ENCODE measurements at places on chromosomes 3 and 15.
A peak's percentile ranks its signal among the peaks of the same experiment; 100 is the strongest.

DNA sequence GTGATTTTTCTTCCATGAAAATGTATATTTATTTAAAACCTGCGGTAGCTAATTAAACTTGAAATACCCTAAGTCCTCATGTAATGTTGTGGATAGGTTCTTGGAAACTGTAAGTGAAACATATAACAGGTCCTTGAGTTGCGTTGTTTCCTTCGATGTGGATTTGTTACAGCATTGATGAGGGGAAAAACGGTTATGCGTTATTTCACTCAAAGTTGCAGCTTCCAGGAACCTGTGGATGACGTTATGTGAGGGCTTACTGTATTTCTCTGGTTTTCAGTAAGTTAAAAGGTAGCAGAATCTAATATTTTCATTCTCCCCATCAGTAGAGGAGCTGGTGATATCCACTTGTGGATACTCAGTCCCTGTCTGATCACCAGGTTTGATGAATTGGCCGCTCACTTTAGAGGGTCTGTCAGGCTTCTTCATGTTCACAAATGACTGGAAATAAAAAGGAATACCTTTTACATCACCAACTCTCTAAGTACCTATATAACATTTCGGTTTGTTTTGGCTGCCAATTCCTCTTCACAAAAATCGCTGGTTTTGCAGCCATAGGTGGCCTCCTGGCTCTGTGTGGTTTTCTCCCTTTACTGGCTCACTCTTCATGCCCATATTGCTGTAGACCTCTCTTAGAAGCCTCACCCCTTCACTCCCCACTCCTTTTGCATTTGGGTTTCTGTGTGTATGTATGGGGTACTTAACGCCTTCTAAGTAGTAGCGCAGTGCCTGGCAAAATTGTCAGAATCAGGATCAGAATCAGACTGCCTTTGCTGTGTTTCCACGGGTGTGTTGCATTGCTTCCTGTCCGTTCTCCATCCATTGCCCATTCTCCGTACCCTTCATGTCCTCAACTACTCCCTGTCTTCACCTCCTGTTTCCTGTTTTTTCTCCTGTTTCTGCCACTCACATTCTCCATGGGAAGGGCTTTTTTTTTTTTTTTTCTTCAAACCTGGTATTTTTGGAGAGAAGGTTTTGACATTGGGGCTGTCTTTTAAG, 112.6 kb downstream of the FNDC3B start:
- no peak for DNase-seq

GRCh38 chr3:128112357-128112968, 11.1 kb downstream of the RUVBL1 start:
- DNase-seq: no peak

DNA sequence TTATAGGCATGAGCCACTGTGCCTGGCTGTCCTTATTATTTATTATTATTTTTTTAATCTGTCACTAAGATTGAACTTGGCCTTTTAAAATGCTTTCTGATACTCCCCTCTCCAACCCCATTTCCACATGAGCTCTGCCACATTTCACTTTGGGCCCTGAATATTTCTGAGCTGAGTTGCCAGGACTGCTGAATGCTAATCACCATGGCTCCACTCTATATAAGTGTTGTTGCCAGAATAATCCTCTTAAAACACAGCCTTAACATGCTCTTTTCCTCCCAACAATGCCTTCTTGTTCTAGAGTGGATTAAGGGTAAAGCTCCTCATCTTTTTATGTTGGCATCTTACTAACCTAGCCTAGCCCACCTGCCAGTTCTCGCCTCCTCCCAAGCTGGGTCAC, 124.4 kb downstream of the PDZRN3 start:
- no peak for DNase-seq

DNA sequence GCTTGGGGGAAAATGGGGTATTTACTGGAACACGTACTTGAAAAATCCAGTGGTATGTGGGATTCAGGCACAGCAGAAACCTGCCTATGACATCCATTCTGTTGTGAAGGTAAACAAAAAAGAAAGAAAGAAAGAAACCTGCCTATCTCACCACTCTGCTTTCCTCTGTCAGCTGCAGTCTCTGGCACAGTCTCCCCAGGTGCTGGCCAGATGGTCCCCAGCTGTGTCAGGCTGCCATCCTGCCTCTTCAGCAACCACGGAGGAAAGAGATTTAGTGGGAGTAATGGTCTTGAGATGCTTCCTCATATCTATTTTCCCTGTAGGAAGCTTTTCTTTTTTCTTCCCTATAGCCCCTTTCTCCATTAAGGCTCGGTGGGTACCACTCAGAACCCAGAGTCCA, 2.5 kb upstream of the PXYLP1 start:
- no peak for DNase-seq

GRCh38 chr3:62874711-62875557, at the start of gene CADPS:
Gene CADPS (minus strand): TSS chr3:62875416. CDS start chr3:62875029, 387 bp downstream.
- peak; percentile 52 for DNase-seq

- no peak for DNase-seq
Measured at GRCh38 chr15:77497942-77498361, 77.3 kb downstream of the HMG20A start.

- DNase-seq: no peak
Measured at GRCh38 chr3:124964387-124964786, 29.8 kb upstream of the MUC13 start.

DNA sequence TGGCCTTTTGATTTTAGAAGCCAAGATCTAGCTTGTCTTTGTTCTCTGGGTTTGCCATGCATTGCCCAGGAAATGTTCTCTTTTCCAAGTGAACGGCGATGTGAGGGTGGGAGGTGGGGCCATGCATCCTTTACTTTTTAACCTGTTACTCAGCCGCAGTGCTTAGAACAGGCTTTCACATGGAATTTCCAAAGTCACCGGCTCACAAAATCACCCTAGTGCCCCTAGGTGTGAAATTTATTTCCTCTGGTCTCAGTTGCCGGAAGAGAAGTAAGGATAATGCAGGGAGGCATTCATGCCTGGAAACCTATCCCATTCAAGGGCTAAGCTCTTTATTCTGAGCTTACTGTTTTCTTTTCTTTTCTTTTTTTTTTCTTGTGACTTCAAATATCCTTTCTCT, 93.2 kb downstream of the CACNA2D3 start:
- no peak for DNase-seq

DNA sequence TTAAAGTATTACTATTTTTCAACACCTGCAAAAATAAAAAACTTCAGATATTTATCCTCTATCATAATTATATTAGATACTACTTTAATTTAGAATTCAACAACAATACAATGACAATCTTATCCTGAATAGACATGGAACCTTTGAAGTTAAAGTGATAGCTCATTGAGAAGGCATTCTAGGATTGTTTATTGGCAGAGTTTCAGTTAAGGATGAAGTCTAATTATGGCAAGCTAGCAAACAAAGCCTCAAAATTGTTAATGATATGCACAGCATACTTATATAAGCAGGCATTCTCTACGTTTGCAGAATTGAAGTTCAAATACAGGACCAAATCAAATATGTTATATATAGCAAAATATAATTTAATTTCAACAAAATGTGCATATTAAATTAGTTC, 91.2 kb upstream of the ABI3BP start:
- no peak for DNase-seq

- DNase-seq: no peak
Measured at GRCh38 chr3:36695769-36696137, 68.6 kb downstream of the DCLK3 start.

- DNase-seq: no peak
Measured at GRCh38 chr3:49807431-49808114, 4.5 kb downstream of the INKA1 start.

- DNase-seq: no peak
Measured at GRCh38 chr3:158403013-158403412, 168.0 kb upstream of the MLF1 start.

DNA sequence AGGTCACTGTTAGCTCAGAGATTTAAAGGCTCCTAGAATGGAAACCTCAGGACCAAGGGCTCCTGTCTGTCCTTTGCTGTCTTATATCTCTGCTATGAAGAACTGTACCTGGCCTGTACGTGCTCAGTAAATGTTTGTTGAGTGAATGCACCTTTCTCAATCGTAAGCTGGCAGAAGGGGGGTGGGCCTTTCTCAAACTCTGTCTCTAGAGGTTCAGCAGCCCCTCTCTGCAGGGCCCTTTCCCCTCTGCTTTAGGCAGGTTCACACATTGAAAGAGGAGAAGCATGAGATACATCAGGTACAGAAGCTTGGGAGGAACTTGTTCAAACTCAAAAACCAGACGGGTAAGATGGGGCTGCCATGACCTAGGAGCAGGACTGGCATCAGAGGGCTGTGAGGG, 155.6 kb downstream of the GOLGA6L4 start:
- no peak for DNase-seq

- peak; percentile 77 for DNase-seq
Measured at GRCh38 chr3:27633224-27633545, 88.9 kb downstream of the EOMES start.

DNA sequence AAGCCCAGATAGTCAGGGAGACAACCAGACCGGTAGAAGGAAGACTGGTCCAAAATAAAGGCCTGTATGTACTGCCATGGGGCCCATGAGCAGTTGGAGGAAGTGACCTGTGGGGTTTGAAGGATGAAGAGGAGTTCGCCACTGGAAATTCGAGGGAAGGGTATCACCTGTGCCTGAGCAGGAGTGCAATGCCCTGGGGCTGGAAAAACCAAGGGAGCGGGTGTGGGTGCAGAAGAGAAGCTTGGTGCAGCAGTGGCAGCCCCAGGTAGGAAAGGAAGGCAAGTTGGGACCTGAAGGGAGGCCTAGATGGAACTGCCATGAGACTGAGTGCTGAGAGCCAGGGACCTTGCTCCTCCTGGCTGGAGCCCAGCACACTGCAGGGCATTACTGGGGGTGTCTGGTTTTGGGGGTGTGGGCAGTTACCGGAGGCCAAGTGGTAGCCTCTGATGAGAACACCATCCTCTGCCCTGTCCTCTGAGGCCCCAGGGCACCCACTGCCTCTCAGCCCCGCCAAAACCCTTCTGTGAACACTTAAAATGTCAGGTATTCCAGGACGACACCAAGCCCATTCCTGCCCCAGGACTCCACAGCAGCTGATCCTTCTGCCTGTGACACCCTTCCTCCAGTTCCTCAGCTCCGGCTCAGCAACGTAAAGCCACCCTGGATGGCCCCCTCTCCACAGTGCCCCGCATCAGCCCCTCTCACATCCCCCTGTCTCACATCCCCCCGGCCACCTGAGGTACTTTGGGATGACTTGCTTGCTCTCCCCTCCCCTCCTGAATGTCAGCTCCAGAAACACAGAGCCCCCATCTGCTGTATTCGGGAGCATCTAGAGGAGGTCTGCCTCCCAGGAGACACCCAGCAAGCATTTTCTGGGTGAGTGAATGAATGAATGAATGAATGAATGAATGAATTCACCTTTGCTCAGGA, 42.9 kb downstream of the WNT7A start:
- DNase-seq: no peak

GRCh38 chr3:148381051-148381450, 316.7 kb upstream of the AGTR1 start:
- no peak for DNase-seq

DNA sequence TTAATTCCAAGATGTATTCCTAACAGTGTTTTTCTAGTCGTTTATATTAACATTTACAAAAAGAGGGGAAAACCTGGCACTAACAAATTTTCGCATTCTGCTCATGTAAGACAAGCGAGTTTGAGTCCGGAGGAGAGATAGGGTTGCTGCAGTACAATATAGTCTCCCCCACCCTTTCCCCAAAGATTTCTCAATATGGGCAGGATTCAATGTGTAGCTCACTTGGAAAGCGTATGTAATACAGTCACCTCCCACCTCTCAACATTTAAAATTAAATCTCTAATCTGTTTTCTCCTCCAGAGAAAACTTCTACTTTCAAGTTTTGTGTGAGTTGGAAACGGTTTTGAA, 57.9 kb downstream of the CMSS1 start:
- DNase-seq: no peak

DNA sequence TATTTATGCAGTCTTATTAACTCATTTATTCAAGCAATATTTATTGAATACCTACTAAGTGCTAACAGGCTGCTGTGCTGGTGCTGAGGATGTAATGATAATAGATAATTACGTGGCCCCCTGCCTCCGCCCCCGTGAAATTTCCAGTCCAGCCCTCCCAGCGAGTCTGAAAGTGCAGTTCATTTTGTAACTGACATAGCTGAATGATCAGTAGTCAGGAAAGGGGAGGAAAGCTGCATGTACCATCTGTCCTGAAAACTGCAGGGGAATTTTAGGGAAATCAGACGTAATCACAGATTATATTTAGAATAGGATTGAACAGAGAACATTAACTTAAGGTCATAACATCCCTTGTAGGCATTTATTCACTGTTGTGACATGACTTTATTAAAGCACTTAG, 736.8 kb downstream of the MCTP2 start:
- DNase-seq: no peak

DNA sequence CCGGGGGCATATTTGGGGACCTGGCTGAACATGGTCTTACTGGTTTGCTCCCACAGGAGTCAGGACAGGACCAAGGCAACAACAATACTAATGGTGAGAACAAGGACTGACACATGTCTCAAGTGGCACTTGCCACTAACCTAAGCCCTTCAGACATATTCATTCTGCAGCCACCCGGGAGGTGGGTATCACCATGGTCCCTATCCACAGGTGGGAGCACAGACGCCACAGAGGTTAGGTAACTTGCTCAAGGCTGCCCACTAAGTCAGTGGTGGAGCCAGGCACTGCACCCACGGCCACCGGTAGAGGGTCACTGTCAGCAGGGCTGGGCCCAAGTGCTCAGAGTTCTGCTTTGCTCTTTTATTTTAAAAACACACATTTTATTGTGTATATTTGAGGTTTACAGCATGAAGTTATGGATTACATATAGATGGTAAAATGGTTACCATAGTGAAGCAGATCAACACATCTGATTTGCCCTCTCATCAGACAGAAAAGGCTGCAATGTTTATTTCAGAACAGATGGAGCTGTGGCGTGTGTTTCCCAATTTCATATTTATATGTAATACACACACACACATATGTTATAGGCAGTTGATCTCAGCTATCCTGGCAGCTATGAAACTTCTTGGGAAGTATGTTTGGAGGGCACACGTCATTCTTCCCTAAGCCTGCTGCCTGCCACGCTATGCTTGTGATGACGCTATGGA, 30.0 kb upstream of the SLC41A3 start:
- DNase-seq: no peak

DNA sequence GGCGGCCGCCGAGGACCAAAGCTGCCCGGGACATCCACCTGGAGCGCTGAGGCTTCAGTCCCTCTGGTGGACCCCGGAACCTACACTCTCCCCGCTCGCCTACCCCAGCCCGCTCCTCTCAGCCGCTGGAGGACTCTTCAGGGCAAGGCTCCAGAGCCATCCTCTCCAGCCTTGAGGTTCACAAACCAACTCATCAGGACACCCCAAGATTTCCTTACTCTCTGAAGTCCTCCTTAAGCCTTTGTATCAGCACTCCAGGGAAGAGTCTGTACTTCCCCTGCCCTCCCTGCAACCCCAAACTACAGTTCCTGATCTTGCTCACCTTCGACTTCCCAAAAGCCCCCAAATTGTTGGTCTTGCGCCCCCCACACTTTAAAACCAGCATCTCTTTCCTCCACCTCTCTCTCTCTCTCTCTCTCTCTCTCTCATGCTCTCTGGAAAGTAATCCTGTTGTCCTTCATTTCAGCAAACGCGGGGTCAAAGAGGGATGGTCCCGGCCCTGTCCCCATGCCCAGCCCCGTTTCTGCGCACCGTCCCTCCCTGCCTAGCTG, 438 bp downstream of the THBS1 start:
- DNase-seq: no peak

DNA sequence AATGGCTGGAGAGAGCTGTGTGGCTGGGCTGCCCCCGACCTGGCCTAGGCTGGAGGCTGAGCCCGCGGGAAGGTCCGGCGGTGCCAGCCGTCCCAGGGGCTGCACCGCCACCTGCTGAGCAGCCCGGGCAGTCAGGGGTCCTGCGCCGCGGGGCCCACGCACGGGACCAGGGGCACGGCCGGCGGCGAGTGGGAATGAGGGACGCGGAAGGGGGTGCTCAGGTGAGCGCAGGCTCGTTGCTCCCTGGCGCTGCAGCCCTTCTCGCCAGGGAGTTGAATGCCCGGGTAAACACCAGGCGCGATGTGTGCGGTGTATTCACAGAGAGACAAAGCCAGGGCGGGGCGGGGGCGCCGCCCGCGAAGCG, 666 bp upstream of the SEMA3F start:
- DNase-seq: no peak

Measured in NCI-H1417 (cell line).